ENCODE measurements at places on chromosomes 11 and 22.

GRCh38 chr11:134049303-134049702, 19.6 kb upstream of the JAM3 start:
- no peak for DNase-seq

DNA sequence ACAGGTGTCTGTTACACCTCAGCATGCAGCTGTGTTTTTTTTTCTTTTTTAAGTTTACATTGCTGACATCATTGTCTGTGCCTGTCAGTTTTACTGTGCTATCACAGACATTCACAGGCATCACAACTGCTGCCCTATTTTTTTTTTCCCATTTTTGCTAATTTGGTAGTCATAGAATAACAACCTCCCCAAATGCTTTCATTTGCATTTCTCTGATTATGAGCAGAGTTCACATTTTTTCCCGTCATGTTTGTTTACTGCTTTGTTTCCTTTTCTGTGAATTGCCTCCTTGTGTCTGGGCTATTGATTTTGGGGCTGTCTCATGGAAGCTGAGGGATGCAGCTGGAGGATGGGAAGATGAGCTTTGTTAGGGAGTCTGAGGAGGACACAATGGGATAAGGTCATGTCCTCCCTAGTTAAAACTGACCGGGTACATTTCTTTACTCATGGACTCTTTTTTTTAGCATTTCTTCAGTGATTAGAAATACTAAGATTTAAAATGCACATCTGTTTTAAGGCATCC, 155.1 kb downstream of the LDLRAD3 start:
- no peak for DNase-seq

DNA sequence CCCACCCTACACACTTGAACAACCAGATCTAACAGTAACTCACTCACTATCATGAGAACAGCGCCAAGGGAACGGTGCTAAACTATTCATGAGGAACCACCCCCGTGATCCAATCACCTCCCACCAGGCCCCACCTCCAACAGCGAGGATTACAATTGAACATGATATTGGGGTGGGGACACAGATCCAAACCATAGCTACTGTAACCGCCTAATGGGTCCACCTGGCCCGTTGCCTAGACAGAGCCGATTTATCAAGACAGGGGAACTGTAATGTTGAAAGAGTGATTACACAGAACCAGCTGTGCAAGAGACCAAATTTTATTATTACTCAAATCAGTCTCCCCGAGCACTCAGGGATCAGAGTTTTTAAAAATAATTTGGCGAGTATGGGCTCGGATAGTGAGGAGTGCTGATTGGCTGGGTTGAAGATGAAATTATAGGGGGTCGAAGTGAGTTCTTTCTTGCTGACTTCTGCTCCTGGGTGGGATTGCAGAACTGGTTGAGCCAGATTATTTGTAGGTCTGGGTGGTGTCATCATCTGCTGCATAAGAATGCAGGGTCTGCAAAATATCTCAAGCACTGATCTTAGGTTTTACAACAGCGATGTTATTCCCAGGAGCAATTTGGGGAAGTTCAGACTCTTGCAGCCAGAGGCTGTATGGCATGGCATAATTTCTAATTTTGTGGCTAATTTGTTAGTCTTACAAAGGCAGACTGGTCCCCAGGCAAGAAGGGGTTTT, 17.9 kb upstream of the ZC3H12C start:
- DNase-seq: no peak

DNA sequence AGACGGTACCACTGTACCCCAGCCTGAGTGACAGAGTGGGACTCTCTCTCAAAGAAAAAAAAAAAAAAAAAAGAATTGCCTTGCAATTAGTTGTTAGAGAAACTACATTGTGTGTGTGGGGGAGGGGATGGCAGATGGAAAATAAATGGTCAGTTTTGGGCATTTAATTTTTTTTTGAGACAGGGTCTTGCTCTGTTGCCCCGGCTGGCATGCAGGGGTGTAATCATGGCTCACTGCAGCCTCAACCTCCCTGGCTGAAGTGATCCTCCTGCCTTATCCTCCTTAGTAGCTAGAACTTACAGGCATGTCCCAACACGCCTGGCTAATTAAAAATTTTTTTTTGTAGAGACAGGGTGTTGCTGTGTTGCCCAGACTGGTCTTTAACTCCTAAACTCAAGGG, 36.4 kb downstream of the WEE1 start:
- DNase-seq: no peak

DNA sequence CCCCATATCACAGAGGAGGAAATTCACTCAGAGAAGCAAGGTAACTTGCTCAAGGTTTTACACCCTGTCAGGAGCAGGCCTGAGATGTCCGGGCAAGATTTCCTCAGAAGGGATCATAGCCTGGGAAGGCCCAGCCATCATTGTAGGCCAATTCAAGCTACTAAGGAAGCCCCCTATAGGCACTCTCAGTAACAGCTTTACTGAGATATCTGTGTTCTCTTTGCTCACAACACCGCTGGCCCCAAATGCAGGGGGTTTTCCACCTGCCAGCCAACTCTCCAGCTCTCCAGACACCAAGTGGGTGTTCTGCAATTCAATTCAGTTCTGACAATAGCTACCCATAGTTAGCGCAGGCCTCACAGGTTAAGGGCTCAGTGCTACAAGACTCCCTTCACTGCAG, 84.0 kb downstream of the SLC36A4 start:
- DNase-seq: no peak

DNA sequence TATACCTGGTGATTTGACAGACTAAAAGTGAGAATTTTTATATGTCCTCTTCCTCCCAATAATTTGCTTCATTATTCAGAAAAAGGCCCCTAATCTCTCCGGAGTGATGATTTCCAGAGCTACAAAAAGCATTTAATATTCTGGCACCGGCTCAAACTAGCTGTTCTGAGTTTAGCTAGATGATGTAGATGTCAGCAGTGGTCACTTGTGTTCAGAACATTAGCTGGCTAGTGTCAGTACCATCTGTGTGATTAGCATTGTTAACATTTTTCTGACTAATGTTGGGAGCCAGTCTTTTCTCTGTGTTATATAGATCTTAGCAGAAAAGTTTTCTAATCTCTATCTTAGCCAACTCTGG, 68.7 kb upstream of the RRM1 start:
- DNase-seq: no peak

- DNase-seq: no peak
Measured at GRCh38 chr11:2869134-2869526, 16.4 kb downstream of the CDKN1C start.

DNA sequence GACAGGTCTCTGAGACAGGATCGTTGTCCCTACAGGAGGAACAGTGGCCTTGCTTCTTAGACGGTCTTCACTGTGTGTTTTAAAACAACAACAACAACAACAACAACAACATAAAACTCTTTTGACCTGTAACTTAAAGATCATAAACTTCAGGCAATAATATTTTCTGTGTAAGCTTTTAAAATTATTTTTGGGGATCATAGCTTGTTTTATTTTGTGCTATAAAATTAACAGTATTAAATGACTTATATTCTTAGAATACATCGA, 13.8 kb upstream of the AIFM3 start:
- DNase-seq: no peak

DNA sequence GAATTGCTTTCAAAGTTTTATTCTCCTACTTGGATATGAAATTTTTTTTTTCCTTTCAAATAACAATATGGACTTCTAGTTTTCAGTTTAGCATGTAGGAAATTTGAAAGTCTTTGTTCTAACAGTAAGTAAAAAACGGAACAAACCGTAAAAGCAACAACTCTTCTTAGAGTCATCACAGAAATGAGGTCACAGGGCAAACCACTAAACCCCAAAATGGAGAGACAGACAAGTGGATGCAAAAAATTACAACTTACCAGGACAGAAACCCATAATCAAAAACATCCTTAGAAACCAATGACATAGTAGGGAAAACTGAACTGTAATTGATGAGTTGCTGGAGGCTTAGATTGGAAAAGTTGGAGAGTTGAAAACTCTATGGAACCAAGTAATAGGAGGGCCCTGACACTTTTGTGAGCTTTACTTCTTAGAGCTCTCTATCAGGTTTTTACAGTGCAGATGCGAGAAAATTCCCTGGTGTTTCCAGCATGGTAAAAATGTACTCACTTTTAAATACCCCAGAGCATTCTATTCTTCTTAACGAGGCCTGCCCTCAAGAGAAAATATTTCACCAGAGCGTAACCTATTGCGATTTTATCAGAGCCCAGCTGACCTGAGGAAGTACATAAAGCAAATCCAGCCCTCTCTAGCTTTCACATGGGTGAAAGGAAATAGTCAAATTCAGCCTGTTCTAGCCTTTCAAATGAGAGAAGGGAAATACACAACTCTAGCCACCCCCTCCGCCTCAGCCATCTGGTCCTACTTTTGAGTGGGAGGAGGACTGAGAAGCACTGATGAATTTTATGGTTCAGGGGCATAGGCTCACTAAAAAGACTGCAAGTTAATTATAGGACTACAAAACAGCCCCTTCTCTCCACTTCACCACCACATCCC, 39.1 kb downstream of the CASP12 start:
- DNase-seq: no peak

DNA sequence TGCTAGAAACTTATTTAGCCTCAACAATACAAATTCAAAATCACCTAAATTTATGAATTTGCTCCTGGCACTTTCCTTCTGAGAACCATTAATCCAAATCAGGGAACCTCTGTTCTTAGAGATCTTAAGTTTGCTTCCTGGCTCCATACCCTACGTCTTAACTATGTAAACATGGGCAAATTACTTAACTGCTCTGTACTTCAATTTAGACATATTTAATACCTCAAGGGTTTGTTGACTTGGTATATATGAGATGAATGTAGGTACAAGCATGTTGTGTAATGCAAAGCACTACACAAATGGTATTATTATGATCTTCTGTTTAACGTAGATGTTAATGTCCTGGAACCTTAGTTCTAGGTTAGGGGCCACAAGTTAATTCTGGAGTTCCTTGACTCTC, 22.6 kb upstream of the ARHGAP20 start:
- DNase-seq: no peak

DNA sequence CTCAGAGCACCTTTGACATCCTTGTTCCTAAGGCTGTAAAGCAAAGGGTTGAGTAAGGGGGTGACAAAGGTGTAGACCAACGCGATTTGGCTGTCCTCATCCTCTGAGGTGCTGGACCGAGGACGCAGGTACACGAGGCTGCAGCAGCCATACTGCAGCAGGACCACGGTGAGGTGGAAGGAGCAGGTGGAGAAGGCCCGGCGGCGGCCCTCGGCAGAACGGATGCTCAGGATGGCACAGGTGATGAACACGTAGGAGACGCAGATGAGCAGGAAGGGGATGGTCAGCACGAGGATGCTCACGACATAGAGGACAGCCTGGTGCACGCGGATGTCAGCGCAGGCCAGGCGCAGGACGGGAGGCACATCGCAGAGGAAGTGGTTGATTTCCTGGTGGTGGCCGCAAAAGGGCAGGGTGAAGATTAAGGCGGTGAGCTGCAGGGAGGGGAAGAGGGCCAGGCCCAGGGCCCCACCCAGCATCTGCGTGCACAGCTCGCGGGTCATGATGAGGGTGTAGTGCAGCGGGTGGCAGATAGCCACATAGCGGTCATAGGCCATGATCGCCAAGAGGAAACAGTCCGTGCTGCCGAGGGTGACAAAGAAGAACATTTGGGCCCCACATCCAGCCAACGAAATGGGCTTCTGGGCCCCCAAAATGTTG, 632 bp downstream of the OR10Q1 start:
- DNase-seq: no peak

- DNase-seq: peak; percentile 85
Measured at GRCh38 chr22:30005213-30005857, 74.9 kb upstream of the HORMAD2 start.

GRCh38 chr11:61198948-61199523, 4.3 kb upstream of the PGA3 start:
- DNase-seq: no peak

Data from hematopoietic multipotent progenitor cell treated with erythropoietin and hydrocortisone succinate and interleukin-3 and kit ligand, for 15 days (in vitro differentiated cells).